ENCODE measurements at places on chromosomes 2 and 18.

DNA sequence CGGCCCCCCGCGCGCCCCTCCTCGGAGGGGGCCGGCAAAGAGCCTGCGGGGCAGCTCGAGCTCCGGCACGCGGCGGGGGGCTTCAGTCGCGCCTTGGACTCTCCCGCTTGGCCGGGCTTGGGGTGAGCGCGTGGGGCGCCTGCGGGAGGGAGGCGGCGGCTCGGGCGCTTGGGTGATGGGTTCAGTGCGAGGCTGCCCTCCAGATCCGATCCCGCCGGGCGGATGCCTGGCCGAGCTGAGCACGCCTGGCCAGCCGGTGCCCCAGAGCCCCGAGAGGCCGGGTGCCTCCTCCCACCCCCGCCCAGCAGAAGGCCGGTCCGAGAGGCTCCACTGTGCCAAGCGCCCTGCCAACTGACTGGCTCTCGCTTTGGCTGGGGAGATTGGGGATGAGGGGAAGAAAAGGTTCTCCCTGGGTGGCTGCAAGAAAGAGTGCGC is 273 bp upstream of the NXPH2 start:
- DNase-seq: no peak

GRCh38 chr2:80073134-80073561 is 231.4 kb downstream of the LRRTM1 start:
- peak; percentile 72 for DNase-seq

GRCh38 chr18:59039449-59039848 is 100.2 kb upstream of the SEC11C start:
- no peak for DNase-seq

GRCh38 chr18:49400398-49401072 is 59.9 kb downstream of the DYM start:
- no peak for DNase-seq

GRCh38 chr2:187169864-187170263 is 278.2 kb downstream of the CALCRL start:
- DNase-seq: no peak

DNA sequence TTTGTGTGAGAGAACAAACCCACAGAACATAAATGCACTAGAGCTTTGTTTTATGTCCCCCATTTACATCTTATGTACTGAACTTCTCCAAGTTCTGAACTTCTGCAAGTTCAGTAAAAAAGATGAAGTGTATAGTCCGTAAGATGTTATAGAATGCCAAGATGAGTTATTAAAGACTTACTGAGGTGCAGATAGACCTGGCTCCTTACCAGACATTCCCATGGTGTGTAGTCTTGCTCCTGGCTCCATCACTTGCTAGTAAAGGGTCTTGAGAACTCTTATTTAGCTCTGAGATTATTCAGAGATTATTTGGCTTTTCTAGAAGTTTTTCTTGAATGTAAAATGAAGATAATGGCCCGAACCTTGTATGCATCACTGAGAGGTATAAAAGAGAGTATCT is 16.8 kb downstream of the GULP1 start:
- no peak for DNase-seq

- no peak for DNase-seq
These were observed 155.1 kb downstream of the SMAD7 start for GRCh38 chr18:48795696-48796095.

DNA sequence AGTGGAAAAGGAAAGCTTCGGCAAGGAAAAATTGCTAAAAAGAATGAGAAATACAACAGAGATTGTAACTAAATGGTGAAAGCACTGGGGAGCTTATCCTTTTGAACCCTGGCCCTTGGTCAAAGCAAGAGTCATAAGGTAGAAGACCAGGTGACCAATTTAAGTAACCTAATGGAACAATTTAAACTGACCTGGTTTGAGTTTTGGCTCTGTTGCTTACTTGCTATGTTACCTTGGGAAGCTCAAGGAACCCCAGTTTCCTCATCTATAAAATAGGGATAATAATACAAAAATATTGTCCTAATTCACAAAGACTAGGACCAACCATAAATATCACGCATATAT is 48.6 kb downstream of the NHEJ1 start:
- DNase-seq: no peak

DNA sequence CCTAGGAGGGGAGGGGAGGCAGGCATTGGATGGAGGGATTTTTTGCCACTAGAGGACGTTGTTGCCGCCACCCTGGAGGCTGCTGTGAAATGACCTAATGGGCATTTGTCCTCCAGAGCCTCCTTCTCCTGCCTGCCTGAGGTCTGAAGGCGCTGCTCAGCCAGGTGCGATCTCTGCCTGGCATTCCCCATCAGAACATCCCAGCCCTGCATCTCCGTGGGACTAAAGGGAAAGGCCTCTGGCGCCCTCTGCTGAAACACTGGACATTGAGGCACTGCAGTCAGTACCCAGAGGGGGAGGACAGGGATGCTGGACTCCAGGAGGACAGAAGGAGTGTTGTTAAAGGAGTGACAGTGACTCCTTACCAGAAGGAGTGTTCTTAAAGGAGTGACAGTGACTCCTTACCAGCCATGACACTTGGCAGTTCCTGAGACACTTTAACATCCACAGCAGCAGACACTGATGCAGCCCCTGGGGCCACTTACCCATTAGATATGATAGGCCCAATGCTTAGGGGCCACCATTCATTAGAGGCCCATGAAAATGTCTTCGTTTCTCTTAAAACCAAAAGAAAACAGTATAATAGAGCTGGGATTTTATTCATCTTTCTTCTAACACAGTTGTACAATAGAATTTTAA is 17.0 kb downstream of the THNSL2 start:
- peak; percentile 61 for DNase-seq

DNA sequence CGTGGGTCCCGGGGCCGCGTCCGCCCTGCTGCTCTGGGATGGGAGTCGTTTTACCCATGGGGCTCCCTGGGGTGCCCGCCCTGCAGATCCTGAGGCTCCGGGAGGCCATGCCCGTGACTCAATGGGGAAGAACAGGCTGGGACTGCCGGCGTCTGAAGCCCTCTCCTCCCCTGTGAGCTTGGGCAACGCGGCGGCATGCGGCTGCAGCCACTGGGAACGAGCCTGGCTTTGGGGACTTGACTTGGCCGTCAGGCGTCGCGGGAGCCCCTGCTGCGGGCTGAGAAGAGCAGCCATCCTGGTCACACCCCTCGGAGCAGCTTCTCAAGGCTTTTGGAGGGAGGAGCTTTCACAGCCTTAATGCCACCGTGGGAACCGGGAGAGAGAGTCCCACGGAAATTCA is 126.9 kb upstream of the CTDP1 start:
- no peak for DNase-seq

DNA sequence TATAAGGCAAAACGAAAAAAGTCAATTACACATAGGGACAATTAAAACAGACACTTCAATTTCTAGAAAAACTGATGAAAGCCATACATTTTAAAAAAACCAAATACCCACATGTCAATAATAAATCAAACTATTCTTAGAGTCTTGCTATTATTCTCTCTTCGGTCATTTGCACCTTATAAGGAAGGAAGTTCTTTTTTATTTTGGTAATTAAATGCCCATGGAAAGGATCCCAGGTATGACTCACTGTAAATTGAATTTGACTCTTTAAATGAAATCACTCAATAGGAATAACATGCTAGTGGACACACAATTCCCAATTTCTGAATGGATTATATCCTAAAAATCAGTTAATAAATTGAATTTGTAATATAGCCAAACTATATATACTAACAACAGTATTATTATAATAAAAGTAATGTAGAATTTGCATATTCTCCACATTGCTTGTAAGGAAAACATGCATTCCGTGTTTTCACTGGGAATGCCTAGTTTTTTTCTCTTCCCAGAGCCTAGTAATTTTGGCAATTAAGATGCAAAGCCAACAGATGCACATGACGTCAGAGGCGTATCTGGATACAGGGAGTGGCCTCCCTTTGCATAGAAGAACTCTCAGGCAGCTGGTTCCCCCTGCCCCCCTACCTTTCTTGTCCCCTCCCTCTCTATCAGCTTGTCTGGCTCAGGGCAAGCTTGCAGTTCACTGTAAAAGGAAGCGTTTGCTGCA is 153.5 kb upstream of the PGAP1 start:
- peak; percentile 69 for DNase-seq

DNA sequence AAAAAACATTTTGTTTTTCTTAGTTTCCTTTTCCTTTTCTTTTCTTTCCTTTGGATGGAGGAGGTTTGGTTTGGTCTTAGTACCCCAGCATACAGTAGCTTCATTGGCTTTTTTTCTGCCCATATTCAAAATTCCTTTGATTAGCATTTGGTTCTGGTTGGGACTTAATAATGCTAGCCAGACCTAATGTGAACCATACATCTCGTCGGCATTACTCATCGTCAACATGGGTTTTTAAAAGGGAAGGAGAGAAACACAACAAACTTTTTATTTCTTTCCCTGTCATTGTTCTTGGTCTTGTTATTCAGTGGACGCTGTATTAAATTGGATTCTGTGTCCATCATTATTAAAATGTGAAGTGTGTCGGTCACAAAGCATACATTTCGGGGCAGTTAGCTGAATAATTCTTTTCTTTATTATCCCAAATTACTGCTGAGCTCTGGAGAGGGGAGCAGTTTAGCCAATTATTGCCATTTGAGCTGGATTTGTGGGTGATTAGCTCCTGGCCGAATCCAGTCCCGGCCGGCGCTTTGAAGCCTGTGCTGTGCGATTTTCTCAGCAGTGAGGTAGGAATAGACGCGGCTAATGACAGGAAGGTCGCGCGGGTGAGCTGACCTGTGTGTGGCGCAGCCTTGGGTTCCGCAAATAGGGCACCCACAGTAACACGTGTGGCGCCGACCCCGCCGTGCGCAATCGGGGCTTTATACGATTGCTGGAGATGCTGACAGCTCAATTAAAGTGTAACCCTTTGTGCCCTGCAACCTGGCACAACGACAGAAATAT is 303.3 kb downstream of the GBX2 start:
- peak; percentile 57 for DNase-seq

- no peak for DNase-seq
These were observed 86.5 kb downstream of the STK39 start for GRCh38 chr2:168160897-168161296.

DNA sequence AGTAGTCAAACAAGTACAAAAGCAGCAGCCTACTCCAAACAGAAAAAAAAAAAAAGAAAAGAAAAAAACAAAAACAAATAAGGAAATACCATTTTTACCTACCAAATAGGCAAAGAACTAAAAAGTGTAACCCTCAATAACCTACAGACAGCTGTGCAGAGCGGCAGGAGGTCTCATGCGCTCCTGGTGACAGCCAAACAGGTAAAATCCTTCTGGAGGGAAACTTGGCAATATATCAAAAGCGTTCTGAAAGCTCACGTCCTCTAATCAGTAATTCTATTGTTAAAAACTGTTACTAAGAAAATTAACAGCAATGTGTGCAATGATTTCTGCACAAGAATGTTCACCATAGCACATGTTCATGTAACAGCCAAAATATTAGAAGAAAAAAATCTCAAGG is 105.6 kb downstream of the AFF3 start:
- no peak for DNase-seq

DNA sequence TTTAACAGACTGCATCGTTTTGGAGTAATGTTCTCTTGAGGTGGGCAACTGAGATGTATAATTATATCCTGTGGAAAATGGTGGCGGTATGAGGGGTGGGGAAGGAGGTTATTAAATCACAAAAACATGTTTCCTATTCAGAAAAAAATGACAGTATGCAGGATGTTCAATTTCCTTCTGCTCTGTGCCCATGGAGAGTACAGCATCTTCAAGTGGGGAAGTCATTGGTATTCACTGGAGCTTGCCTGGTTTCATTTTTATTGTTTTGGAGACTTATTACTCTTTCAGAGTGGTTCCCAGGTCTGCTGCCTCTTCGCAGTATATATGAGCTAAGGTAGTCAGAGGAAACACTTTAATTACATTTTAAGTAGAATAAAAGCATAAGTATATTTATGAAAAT is 318.8 kb upstream of the RAB12 start:
- DNase-seq: no peak

GRCh38 chr2:109028277-109028676 is 39.3 kb upstream of the EDAR start:
- no peak for DNase-seq

- DNase-seq: no peak
These were observed 45.7 kb downstream of the APOB start for GRCh38 chr2:20997953-20998722.

GRCh38 chr2:170747921-170748320 is 22.3 kb upstream of the ERICH2 start:
- DNase-seq: peak; percentile 56

GRCh38 chr2:38862476-38862875 is 13.3 kb downstream of the DHX57 start:
- DNase-seq: peak; percentile 5

DNA sequence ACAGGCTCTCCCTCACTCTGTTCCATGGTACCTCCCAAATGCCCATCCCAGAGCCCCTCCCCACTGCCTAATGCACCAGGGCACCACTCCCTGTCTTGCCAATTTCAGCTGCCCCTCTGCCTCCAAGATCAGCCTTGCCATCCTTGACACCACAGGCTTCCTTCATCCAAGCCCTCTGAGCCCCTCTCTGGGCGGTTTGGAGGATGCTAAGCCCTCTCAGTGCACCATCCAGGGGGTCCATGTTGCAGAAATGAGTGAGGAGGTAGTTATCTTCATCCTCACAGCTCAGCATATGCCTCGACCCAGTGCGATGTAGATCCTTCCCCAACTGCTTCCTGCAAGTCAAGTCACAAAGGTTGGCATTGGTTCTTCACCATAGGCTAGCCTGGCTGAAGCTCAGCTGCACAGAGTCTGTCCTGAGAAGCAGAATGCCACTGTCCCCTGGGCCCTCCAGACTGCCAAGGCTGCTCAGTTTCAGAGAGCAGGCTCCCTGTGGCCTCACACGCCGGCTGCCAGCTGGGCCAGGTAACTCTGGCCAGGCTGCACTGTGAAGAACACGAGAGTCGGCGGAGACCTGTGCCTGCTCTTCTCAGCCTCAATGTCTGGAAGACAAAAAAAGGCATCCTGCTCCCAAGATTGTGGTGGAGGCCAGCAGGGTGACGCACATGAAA is 9.9 kb upstream of the MAP3K2 start:
- DNase-seq: no peak

DNA sequence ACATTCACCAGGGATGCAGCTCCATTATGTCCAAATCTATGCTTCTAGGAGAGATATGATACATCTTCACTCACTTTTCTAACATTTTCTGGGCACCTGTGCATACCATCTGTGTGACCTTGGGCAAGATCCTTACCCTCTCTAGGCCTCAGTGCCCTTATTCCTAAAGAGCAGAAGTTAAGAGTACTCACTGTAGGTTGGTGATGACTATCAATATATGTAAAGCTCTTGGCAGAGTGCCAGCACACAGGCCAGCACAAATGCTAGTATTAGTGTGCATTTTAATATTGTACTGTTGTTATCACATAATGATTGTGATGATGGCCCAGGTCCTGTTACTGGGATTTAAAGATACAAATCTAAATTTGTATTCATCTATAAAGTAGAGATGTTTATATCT is 199.2 kb downstream of the RAD51AP2 start:
- no peak for DNase-seq

GRCh38 chr2:120625865-120626560 is 109.7 kb upstream of the GLI2 start:
- no peak for DNase-seq

DNA sequence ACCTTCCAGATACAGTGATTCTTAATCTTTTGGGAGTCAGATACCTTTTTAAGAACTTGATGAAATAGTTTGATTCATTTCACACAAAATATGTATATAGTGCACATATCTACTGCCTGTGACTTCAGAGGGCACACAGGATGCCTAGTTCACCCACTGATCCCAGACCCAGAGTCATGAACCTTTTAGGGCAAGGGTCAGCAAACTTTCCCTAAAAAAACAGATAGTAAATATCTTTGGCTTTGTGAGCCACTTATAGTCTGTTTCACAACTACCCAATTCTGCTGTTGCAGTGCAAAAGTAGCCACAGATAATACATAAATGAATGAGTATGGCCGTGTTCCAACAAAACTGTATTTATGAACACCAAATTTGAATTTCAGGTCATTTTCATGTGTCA is 124.9 kb downstream of the ANKRD44 start:
- no peak for DNase-seq

GRCh38 chr18:8140841-8141501 is 468.3 kb upstream of the RAB12 start:
- DNase-seq: peak; percentile 77
